ENCODE measurements at places on chromosomes 11 and 22. TPM values are rescaled to one million over a fixed set of nuclear protein-coding genes. Genes with fewer than 3 reads are reported as not detected.

The ANO9 gene
- not detected for total RNA-seq

The MRGPRX3 gene
- not detected for total RNA-seq

The DEFB131B gene
- not detected for total RNA-seq

The HBB gene
- total RNA-seq: not detected

The LINC01488 gene
- not detected for total RNA-seq

The OR4D5 gene
- not detected for total RNA-seq

The HEPHL1 gene
- total RNA-seq: not detected

The POU2AF3 gene
- not detected for total RNA-seq

The PYGM gene
- total RNA-seq: not detected

The OR4C11 gene
- not detected for total RNA-seq

The THAP12 gene
- total RNA-seq: 39.0 TPM

The MYBPC3 gene
- not detected for total RNA-seq

The FGF3 gene
- total RNA-seq: not detected

The BIK gene
- not detected for total RNA-seq

The MAPK8IP2 gene
- total RNA-seq: 0.38 TPM

The HBG1 gene
- total RNA-seq: not detected

The MPEG1 gene
- not detected for total RNA-seq

The CRYAB gene
- 104 TPM for total RNA-seq

The KRTAP5-7 gene
- not detected for total RNA-seq

The ISX gene
- not detected for total RNA-seq

The KLHL35 gene
- 13.0 TPM for total RNA-seq

The ACO2 gene
- total RNA-seq: 60.4 TPM

The IGF2 gene
- not detected for total RNA-seq

The OR8G5 gene
- total RNA-seq: not detected

The RPUSD4 gene
- total RNA-seq: 21.3 TPM

The TRIM5 gene
- 10.7 TPM for total RNA-seq

The PTPRJ gene
- 9.5 TPM for total RNA-seq

The PSMD13 gene
- total RNA-seq: 127 TPM

The STIM1 gene
- 24.6 TPM for total RNA-seq

The WT1 gene
- total RNA-seq: not detected

The MUC2 gene
- total RNA-seq: not detected

The KCNJ11 gene
- total RNA-seq: not detected

The APOA1 gene
- not detected for total RNA-seq

The TTLL12 gene
- 43.9 TPM for total RNA-seq

The APOL1 gene
- 8.3 TPM for total RNA-seq

The HEPN1 gene
- total RNA-seq: not detected

The SCARF2 gene
- total RNA-seq: 45.6 TPM

The KBTBD3 gene
- 1.3 TPM for total RNA-seq

The ZNF280A gene
- total RNA-seq: not detected

The CASP1 gene
- 5.7 TPM for total RNA-seq

The OR4C6 gene
- not detected for total RNA-seq

The CKAP5 gene
- total RNA-seq: 47.6 TPM

The FGF4 gene
- total RNA-seq: not detected

The NNMT gene
- 809 TPM for total RNA-seq

The NOX4 gene
- total RNA-seq: 0.54 TPM

The LARGE2 gene
- not detected for total RNA-seq

The LRRC56 gene
- not detected for total RNA-seq

The OR4C46 gene
- total RNA-seq: not detected

The C11orf86 gene
- total RNA-seq: not detected

The SCGB1D2 gene
- not detected for total RNA-seq

The DERL3 gene
- total RNA-seq: 2.3 TPM

The PGR gene
- not detected for total RNA-seq

The KRTAP5-8 gene
- total RNA-seq: not detected

The SUN2 gene
- 146 TPM for total RNA-seq

The MS4A3 gene
- total RNA-seq: not detected

The PAMR1 gene
- total RNA-seq: 151 TPM
